Choroid plexus epithelial cell (primary cell): ENCODE measurements at places on chromosomes 5 and 9.

DNA sequence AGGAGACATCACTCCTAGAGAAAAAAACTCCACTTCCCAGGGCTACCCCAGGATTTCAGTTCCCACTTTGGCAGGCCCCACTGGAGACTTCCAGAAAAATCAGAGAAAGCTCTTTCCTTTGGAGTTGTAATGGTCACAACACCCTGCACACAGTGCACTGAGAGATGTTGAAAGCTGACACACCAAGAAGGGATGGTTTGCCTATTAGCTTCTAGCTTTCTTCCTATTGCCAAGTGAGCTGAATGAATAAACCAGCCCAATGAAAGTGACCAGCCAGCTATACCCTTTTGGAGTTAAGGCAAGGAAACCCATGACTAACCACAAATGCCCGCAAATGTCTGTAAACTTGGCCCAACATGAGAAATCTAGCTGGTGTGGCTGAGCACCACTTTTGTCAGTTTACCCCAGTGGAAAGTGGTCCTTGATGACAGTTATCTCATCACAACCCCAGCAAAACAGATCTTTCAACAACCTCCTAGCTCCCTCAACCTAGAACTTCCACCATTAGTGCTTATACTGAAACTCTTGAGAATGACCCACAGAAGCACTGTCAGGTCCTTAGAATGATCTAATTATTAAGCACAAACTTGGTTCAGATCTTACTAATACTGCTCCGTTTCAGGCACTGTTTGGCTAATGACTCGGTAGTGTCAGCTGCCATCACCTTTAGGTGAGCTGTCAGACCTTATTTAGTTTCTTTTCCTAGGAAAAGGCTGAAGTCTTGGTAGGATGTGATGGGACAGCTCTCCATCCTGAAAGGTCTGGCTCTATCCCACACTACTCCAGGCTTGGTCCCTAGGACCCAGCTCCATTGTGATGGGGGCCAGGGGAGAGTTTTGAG, 11.2 kb downstream of the IRF1 start:
- no peak for DNase-seq

DNA sequence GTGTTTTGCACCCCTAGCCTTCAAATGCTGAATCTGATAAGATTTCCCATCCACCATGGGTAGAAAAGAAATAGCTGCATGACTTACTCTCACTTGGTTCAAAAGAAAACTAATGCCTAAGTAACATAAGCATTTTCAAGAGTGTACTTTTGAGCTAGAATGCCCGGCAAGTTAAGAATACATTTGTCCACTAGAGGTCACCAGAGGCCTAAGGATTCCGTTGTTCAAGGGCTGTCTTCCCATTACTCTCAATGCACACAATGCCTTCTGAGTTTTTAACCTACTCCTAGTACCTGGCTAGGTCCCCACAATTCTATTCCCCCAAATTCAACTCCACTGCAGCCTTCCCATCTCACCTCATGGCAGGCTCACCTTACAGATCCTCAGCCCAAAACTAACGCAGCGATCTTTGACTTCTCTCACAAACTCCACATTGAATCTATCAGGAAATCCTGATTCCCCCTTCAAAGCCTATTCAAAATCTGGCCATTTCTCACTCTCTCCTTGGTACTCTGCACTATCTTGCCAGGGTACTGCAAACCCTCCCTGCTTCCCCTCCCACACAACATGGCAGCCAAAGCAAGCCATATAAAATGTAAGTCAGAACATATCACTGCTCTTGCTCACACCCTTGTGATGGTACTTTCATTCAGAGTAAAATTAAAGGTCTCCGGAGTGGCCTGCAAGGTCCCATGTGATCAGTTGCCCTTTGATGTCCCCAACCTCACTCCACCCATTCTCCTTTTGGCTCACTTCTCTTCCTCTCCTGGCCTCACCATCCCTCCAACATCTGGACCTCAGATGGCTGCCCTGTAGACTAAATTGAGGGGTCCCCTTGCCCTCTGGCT, 13.4 kb downstream of the OXCT1 start:
- DNase-seq: peak; percentile 88

GRCh38 chr5:52731274-52732027, 56.3 kb upstream of the ITGA1 start:
- no peak for DNase-seq

DNA sequence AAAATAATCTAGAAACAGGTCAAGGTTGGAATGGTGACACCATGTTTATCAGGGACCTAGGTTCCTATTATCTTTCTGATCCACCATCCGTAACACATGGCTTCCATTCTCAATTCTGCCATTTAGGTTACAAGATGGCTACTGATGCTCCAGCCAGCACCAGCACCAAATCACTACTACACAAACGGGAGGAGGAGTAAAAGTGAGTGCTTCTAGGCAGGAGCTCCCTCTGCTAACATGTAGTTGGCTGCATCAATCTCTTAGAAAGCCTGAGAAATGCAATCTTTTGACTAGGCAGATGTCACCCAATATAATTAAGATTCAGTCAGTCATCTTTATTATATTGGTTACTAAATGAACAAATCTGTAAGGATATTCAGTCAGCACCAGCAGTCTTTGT, 515.9 kb downstream of the RAB3C start:
- no peak for DNase-seq

GRCh38 chr9:38443597-38443996, 19.3 kb upstream of the IGFBPL1 start:
- peak; percentile 9 for DNase-seq

- DNase-seq: peak; percentile 98
These were observed 117.5 kb downstream of the ZNF608 start for GRCh38 chr5:124628721-124629596.

DNA sequence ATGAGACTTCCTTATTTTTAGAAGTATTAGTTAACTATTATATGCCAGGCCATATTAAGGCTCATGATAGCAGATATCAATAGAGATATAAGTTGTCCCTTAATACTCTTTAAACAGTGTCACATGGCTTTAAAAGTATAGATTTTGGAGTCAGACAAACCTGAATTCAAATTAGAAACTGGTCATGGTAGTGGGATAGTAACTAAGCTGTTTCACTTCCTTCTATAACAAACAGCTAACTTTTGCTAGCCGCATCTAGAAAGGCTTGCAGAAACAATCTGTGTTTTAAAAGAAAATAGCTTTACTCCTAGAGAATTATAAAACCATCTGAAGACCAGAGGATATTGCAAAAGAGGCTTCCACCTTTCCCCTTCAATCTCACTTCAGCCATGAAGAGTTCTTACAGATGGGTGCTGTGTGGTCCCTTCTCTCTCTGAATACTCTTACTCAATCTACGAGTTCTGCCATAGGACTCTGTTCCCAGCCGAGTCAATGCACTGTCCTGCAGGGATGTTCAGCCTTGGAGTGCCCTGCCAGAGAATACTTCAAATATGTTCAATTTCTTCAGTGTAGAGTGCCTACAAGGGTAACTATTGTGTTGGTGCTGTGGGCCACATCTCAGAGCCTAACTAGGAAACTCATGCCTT, 810.2 kb downstream of the EFNA5 start:
- DNase-seq: no peak

- no peak for DNase-seq
These were observed 19.6 kb upstream of the RPS23 start for GRCh38 chr5:82297711-82298110.

GRCh38 chr5:64972591-64972990, 203.9 kb downstream of the CWC27 start:
- DNase-seq: peak; percentile 5

GRCh38 chr5:74625742-74626241, 14.7 kb downstream of the ENC1 start:
- peak; percentile 65 for DNase-seq
